ENCODE measurements at places on chromosomes 1 and 21. TPM values are rescaled to one million over a fixed set of nuclear protein-coding genes. Genes with fewer than 3 reads are reported as not detected.

GRCh38 chr1:15198684-15199083 lies 45.1 kb downstream of the TMEM51 start:
- DNase-seq = no peak

- no peak for DNase-seq
Measured at GRCh38 chr21:42495765-42496119, 282 bp downstream of the RSPH1 start.

- no peak for DNase-seq
Measured at GRCh38 chr1:216261631-216262030, 161.6 kb downstream of the USH2A start.

GRCh38 chr1:216476341-216476740 lies 53.1 kb upstream of the USH2A start:
- DNase-seq = no peak

DNA sequence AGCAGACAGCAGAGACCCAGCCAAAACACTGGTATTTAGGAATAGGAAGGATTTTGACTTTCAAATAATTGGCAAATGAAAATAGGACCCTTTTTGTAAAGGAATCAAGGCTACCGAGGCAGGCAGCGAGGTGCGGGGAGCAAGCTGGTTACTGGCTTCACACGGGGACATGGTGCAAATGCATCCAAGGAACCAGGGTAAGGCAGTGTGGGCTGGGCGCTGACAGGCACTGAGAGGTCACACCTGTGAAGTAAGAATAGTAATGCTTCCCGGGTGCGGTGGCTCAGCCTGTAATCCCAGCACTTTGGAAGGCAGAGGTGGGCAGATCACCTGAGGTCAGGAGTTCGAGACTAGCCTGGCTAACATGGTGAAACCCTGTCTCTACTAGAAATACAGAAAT lies 15.5 kb downstream of the CHAF1B start:
- no peak for DNase-seq

DNA sequence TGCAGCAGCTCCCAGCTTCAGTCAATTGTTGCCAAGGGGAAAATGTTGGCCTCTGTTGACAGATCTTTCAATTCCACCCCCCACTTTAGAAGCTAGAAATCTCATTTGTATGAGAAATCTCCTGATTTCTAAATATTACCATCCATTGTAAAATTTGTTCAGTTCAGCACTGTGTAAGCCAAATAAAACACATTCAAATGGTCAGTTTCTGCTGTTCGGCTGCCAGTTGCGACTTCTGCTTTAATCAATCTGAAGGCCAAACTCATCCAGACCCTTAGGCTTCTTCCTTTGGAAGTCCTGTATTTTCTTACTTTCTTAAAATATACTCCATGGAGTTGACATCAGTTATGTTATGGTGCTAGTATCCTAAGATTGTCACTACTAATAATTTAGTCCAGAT lies 281.2 kb upstream of the ZRANB2 start:
- no peak for DNase-seq

DNA sequence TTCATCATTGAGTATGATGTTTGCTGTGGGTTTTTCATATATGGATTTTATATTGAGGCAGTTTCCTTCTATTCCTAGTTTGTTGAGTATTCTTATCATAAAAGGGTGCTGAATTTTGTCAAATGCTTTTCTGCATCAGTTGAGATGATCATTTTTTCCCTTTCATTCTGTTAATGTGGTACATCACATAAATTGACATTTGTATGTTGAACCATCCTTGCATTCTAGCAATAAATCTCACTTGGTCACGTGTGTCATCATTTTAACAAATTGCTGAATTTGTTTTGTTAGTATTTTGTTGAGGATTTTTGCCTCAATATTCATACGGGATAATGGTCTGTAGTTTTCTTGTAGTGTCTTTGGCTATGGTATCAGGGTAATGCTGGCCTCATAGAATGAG lies 19.9 kb downstream of the TTC34 start:
- no peak for DNase-seq

GRCh38 chr1:29583727-29584126 lies 347.4 kb downstream of the PTPRU start:
- no peak for DNase-seq

- no peak for DNase-seq
Measured at GRCh38 chr1:206676499-206676898, 8.2 kb upstream of the MAPKAPK2 start.

GRCh38 chr1:198019126-198019525 lies 102.0 kb downstream of the LHX9 start:
- no peak for DNase-seq

ZBTB40 gene
- 12.9 TPM for total RNA-seq

TBX15 gene
- 1.1 TPM for total RNA-seq

CRNN gene
- not detected for total RNA-seq

SPRR4 gene
- not detected for total RNA-seq

Data from cardiac septum (tissue), 1 donor.